ENCODE measurements at places on chromosomes 2 and 18.
A peak's percentile ranks its signal among the peaks of the same experiment; 100 is the strongest.

GRCh38 chr2:66781804-66782203 lies 346.9 kb downstream of the MEIS1 start:
- no peak for DNase-seq

DNA sequence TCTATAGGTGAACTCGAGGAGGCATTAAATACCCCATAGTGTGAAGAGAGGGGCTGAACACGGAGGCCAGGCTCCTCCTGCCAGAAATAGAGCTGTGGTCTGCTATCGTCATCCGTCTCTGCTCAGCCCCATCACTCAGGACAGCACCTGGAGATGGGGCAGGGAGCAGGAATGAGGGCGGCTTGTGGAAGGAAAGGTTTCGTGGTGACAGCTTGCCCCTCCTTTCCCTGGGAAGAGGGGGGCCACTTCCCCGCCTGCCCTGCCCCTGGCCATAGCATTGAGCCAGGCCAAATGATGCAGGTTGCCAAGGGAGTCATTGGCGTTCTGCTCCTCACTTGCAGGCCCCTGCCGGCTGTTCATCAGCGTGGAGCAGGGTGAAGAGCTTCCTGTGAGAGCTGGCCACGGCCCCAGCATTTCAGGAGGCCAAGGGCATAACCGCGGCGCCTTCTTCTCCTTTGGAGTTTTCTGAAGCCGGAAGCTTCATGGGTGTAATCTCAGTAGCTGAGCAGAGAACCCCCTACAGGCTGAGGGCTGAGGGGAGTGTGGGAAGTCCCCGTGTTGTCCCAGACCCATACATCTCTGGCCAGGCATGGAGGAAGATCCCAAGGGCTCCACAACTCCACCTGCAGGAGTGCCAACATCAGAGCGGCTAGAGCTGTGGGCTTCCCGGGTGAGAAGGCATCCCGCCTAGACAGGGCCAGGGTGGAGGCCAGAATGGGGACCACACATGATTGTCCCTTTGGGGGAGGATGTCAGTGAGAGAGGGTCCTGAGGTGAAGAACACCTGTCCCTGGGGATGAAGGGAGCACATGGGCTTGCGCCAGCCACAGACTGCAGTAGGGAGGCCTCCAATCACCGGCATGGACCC lies 112.5 kb upstream of the GLI2 start:
- DNase-seq, result no peak

DNA sequence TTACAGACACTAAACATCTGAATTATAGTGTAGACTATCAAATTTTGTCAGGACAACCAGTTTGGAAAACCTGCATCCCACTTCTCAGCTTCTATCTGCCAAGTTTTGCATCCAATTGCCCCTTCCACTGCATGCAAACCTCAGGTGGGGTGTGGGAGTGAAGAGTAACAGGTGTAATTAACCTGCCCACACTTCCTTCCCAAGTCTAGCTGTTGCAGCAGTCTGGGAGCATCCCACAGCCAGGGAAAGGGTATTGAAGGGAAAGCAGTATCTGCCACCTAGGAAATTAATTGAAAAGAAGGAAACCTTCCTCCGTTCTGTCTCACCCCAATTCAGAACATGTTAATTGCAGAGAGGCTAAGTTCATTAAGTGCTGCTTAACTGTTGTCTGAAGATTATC lies 189.9 kb downstream of the NCKAP5 start:
- no peak for DNase-seq

DNA sequence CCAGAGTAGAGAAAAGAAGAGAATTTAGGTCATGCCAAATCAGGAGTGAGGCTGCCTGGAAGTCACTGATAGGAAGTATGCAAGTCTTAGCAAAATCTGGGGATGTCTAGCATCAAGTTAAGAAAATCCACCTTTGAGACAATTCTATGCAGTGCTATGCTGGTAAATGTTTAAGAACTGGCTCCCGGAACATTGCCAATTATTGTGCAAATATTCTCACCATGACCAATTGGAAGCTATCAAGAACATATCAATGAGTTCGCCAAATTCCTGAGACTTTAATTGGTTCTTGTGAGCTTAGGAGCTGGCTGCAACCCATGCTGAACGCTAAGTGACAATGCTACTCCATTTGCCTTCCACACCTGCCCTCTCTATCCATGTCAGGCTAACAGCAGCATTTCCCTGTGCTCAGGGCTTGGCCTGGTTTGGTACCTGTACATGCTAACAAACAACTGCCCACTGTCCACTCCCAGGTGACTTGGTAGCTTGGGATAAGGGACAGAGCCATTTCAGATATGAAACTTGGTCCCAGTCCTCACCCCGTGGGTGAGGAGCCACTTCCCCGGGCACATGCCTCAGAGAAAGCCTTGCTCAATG lies 172.9 kb upstream of the KLHL29 start:
- DNase-seq, result no peak

DNA sequence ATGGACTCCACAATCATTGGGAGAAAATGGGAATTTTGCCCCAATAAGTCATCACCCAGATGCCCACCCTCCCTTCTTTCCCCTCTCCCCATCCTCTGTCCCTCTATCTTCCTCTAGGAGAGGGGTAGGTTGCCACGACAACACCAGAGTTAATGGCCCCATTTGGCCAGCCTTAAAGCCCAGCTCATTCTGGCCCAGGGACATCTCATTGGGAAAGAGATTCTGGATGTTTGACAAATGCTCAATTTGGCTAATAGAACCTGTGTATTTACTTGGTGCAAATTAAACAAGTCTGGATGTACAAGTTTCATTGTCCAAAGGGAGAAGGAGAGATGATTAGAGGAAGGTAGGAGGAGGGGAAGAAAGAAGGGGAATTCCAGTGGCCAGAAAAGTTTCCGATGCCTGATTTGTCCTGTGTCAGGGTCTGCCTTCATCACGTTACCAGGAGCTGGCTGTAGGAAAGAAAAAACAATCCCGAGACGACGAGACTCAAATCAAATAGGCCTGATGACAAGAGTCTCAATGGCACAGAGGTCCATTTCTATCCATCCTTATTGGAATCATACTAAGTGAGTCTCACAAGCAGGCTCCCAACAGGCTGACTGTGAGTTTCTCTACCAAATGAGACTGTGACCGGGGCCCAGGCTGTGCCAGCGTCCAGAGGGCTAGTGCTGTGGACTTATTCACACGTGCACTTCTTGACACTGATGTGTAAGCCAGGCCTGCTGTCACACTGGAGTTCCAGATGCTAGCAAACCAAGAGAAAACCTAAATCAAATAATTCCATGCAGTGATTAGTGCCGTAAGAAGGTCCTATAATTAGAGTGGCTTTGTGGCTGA lies 265.2 kb upstream of the APCDD1 start:
- DNase-seq, result peak; percentile 37

DNA sequence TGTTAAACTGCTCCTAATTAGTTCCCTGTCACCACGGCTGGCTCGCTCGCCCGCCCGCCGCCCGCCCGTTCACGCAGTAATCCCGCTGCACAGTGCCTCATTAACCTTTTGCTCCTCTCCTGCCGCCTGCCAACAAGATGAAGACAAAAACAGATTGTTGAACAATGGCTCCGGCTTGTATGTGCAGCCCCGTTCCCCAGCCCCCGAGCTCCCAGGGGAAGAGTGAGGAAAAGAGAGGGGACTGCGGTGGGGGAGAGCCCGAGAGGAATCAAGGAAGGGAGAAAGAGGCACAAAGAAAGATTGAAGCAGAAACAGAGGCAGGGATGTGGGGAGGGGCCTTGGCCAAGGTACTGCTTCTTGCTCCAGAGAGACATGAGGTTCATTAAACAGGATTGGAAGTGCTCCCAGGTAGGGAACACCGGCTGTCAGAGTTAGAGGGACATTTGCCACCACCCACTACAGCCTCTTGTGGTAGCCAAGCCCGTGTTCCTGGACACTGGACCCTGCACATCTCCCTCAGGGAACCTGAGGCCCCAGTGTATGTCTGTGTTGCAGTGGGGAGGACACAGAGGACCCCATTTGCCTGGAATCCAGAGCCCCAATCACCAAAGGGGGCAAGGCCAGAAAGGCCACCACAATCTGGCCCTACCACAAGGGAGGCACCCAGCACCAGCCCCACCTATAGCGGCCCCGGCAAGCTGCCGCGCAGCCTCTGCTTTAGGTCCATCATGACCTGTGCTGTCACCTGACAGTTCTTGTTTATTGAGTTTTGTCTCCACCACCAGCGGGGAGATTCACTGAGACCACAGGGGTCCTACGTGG lies 38.1 kb downstream of the EMX1 start:
- no peak for DNase-seq

DNA sequence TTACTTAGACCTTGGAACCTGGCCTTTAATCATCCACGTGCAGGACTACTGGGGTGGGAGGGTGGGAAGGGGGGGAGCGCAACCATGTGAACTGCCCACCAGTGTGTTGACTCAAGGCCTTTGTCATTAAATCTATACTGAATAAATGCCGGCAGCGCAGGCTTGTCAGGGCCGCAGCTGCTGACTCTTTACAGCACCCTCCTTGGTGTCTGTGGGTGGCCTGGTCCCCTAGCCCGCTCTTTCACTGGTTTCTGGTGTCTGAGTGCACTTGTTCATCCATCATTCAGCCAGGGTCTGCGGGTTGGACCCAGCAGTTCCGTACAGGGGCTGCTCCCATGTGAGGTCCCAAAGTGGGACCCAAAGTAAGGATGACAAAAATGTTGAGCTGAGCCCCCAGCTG lies 11.5 kb downstream of the MAP3K2 start:
- no peak for DNase-seq

- DNase-seq, result no peak
Observed at GRCh38 chr18:7452331-7452730, 114.8 kb upstream of the PTPRM start.

DNA sequence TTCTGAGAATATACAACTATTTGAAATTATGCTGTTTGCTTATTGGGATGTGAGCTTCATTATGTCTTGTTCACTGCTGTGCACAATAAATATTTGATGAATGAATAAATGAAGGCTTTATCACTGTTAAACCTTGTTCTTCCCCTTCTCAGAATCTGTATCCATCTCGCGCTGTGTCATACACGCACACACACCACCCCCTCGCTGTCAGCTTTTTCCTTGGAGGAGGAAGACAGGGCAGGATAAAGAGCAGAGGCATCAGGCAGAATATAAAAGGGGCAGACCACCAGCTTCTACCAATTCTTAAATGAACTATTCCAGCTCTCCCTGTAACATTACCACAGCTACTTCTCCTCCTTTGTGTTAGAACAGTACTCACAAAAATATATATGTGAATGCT lies 75.0 kb downstream of the CD226 start:
- no peak for DNase-seq

Data from left ventricle myocardium inferior (tissue), 1 donor.